ENCODE measurements at places on chromosomes 1 and 21.

GRCh38 chr1:178579095-178579494 lies 66.2 kb downstream of the TEX35 start:
- no peak for DNase-seq

DNA sequence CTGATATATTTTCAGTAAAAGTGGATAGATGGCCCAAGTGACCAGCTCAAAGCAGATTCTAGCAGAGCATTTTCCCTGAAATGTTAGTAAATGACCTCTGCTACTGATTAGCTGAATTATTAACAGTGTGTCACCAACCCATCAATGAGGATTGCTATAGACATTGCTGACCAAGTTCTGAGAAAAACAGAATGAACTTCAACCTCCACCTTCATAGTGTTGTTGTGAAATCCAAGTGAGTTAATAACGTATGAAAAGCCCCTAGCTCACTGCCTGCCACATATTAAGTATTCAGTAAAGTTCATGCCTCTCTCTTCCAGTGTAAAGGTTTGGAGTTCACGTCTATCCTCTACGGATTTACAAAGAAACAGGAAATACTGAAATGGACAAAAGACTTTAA lies 15.8 kb downstream of the PLPP3 start:
- DNase-seq: no peak

DNA sequence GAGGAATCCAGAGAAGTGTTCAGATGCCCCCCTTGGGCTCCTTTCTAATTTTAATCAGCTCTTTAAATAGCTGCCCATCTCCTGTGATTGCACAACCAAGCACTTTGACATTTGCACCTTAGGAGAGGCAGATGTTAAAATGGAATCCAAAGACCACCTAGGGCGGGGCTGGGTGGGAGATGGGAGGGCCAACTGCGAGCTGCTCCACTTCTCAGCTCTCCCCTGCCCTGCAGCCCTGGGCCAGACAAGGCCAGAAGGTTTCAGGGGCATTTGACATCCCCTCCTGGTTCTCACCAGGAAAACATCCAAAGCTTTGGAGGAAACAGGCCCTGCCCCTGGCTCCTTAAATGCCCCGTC lies 106.9 kb downstream of the DHRS3 start:
- no peak for DNase-seq

- DNase-seq: peak; percentile 27
Observed at GRCh38 chr1:111517469-111518225, 14.2 kb upstream of the ADORA3 start.

GRCh38 chr1:65056234-65056633 lies 89.9 kb upstream of the JAK1 start:
- no peak for DNase-seq

DNA sequence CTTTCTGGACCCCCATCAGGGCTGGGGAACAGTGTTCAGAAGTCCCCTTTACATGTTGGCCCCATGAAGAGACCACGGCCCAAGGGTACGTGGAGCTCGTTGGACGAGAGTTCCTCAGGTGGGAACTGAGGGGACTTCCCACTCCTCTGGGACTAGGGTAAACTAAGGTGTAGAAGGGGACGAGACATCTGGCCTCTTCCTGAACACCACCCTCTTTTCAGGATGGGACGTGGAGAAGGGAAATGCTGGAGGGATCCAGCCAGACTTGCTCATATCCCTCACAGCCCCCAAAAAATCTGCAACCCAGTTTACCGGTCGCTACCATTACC lies 2.0 kb downstream of the NAXE start:
- no peak for DNase-seq

- no peak for DNase-seq
Observed at GRCh38 chr1:55055084-55055882, 15.9 kb downstream of the PCSK9 start.

- no peak for DNase-seq
Observed at GRCh38 chr1:3375245-3375644, 79.2 kb upstream of the ARHGEF16 start.
